Brain pericyte (primary cell): ENCODE measurements at places on chromosomes 7 and 10.

DNA sequence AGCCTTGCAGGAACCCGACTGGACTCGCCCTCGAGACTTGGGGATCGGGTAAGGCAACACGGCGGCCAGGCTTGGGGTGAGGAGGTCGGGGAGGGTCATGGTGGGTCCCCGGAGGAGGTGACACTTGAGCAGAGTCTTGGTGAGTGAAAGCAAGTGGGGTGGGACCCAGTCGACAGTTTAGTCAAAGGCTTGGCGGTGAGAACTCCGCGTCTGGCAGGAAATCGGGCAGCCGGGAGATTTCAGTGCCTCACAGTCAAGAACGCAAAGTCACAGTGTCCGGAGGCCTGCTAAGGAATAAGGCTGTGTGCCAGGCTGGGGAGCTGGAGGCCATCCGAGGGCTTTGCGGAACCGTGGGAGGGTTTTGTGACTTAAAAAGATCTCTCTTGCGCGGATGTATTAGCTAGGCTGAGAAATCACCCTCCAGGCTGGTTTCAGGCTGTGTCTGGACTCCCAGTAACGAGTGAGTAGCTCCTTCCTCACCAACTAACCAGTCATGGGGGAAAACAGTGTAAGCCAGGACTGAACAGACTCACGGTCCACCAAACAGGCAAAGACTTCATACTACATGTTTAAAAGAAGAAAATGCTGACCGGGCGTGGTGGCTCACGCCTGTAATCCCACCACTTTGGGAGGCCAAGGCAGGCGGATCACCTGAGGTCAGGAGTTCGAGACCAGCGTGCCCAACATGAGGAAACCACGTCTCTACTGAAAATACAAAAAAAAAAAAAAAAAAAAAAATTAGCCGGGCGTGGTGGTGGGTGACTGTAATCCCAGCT lies 613 bp downstream of the AP5Z1 start:
- no peak for DNase-seq

DNA sequence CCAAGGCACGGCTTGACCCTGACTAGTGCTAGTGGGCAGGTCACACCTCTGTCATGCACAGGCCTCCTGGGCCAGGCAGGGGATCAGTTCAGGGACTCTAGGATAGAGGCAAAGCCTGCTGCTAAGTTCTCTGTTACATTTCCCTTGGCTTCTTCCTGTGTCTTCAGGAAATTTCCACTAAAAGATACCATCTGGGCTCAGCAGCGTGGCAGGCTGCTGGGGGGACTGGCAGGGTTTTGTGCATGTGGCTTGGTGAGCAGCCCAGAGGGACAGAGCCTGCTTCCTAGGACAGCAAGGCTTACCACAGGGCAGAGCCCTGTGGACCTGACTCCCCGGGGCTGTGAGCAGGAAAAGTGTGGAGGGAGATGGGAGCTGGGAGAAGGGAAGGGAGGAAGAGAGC lies 20.7 kb upstream of the ZNF32 start:
- no peak for DNase-seq

DNA sequence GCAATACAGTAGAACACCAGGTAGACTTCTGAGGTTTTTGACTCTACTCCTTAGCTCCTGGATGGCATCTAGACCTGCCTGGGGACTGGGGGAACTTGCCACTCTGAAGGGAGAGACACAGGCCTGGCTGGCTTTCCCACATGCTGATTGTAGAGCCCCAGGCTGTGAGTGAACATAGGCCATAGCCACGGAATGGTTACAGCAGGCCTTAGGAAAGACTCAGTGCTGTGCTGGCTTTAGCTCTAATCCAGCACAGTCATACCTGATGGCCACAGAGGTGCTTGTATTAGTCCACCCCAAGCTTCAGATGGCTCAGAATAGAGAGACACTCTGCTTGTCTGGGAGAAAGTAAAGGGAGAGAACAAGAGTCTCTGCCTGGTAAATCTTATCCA lies 35.0 kb upstream of the ARHGAP12 start:
- DNase-seq: no peak

DNA sequence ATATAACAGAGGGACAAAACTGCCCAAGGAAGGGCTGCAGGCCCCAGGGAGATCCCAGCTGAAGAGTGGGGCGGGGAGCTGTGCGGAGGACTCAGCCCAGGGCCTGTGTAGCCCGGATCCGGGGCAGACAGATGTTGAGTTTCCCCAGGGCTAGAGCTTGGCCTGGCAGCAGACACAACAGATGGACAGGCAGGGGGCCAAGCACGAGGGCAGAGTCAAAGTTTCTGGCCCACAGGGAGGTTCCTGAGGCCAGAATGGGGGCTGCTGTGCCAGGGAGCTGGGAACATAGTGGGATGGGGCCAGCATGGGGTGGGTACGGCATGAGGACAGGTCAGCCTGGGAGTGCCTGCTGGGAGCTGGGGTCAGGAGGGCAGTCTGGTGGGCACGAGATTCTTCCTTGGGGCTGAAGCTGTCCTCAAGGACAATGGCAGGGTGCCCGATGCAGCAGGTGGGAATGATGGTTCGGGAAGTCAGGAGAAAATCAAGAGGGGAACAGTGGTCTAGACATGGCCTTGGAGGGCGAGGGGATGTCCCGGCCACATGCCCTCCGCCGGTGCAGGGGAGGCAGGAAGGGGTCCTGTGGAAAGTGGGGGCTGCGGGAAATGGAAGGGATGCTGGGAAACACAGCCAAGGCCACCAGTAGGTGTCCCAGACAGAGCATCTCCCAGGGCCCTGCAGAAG lies 519.1 kb upstream of the FOXK1 start:
- DNase-seq: no peak

DNA sequence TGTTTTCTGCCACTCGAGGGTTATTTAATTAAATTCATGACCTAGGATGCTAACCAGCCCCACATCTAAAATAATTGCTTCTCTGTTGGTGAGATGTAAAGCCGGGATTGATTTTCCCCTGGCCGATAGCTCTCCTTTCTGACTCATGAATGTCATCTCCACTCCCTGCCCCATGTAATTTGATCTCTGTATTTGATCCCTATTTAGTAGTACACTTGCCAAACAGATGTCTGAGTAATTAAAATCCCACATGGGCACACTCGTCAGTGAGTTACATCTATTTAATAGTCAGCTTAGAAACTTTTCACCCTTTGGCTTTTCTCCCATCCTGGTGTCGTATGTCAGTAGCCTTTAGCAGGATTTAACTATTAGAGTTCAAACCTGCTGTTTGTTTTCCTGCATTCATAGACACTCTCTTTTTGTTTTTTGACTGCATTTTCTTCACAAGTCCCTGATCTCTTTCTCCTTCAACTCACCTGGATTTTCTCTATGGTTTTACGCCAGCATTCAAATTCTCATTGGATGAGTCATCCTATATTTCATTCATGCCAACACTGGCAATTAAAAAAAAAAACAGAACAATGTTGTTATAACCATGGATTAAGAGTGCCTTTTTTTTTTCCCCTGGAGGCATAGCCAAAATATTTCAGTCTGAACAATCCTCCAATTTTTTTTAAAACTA lies 82.7 kb downstream of the SPAG6 start:
- no peak for DNase-seq

DNA sequence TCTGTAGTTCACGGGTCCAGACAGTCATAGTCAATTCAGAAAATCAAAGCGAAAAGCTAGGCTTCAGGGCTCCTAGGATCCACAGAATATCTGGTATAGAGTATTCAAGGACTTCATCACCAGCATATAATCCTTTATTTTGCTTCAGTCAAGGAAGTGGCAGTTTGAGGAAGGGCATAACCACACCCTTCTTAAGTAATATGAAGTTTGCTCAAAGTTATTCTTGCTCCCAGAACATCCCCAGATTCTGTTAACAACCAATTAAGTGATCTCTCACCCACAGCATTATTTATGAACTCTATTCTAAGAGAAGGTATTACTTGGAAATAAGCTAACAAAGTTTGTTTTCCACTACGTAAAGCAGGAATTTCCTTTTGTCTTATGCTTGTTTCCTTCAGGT lies 13.2 kb downstream of the CWF19L1 start:
- no peak for DNase-seq

GRCh38 chr7:101937717-101938514 lies 120.5 kb downstream of the CUX1 start:
- DNase-seq: no peak

- no peak for DNase-seq
Measured at GRCh38 chr10:22791665-22792064, 77.3 kb upstream of the PIP4K2A start.

DNA sequence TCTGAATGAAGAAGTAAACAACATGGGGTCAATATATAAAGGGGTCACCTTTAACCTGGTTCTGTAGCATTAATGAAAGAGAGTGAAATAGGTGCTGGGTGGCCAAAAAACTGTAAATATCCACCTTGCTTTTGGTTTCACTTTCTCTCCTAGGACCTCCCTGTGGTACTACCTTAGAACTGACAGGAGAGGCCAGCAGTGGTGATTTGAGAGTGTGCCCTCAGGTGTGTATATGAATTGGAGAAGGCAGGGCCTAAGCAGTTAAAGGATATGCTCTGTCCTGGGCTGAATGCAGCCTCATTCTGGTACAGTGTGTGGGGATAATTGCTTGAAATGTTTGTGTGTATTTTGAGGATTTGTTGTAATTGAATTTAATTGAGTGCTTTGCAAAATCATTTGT lies 62.0 kb downstream of the BBS9 start:
- no peak for DNase-seq

- DNase-seq: no peak
Measured at GRCh38 chr7:42548816-42549611, 312.0 kb upstream of the GLI3 start.

- no peak for DNase-seq
Measured at GRCh38 chr10:28915989-28916588, 238.8 kb downstream of the BAMBI start.

DNA sequence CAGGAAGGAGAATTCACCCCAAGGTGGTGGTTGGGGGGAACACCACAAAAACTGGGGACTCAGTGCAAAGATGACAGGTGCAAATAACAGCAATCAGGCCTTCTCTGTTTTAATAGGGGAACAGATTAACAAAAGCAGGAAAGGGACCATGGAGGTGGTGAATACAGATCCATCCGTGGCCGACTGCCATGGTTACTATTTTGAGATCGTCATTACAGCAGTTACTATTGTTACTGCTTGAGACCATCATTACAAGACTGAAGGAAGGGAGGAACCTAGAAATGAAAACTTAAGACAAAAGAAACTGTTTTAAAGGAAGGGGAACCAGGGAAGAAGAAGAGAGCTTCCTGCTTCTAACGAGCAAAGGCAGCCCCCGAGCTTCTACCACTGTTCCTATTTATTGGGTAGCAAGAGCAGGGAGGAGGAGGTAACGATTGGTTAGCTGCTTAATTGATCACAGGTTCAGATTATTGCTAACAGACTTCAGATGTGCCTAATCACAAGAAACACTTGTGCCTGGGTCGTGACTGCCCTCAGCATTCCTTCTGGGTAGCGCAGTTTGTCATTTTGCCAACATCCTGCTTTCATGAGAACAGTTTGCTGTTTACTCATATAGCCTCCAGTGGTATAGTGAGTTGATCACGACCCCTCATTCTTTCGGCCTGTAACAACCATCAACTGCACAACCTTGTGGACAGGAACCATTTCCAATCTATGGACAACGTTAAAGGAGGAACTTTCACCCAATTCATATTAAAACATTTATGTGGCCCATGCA lies 216.3 kb downstream of the CHCHD3 start:
- no peak for DNase-seq

GRCh38 chr7:98555403-98555802 lies 61.7 kb upstream of the NPTX2 start:
- no peak for DNase-seq

DNA sequence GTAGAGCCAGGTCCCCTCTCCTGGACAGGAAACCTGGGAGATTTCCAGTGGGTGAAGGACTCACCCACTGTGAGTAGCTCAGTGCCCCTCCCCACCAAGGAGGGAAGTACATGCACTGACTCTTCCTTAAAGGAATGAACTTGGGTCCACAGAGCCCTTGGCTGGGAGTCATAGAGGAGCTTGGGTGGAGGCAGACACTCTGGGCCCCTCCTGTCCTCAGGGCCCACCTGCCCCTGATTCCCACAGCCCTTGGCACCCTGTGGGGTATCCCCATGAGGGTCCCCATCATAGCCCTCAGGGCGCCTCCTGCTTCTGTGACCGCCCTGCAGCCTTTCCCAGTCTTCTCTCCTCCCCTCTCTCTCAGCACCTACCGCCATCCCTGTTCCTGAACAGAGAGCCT lies 3.7 kb downstream of the EN2 start:
- no peak for DNase-seq

DNA sequence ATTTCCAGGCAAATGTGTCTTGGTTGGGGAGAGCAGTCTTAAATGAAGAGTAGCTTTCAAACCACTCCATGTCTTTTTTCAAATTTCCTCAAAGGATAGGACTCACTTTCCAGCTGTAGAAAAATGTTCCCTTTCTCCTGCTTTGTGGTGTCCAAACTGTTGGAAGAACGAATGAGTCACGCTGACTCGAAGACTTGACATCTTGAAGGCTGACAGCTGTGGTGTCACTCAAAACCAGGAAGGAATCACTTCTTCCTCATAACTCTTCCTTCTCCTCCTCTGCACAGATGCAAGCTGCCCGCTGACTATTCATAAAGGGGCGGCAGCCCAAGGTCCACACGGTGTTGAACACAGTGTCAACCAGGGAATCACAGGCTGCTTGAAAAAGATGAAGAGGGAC lies 19.2 kb downstream of the PLA2G12B start:
- DNase-seq: no peak

DNA sequence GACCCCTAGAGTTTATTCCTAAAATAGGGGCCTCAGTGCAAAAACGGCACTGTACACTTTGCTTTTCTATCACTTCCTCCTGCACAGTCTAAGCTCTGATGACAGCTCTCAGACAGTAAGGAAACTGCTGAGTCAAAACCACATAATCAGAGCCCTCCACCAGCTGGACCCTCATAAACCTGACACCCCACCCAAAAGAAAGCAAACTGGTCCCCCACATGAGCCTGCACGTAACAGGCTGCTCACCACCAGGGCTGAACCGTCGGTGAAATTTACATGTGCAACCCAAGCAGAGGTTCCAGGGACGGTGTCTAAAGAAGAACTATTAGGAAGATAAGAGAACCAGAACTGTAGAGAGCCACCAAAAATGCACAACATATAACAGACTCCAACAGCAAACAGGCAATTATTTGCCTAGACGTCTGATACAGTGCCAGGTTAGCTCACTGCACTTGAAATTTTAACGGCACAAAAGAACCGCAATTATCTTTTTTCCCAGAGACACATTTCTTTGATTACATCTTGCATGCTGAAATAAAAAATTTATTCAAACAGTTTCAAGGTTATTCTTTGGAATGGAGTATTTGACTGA lies 19.6 kb downstream of the SGMS1 start:
- no peak for DNase-seq

- DNase-seq: no peak
Measured at GRCh38 chr10:13820119-13820963, 233.6 kb downstream of the PRPF18 start.

GRCh38 chr10:102744374-102745051 lies 765 bp downstream of the WBP1L start:
- no peak for DNase-seq

- DNase-seq: no peak
Measured at GRCh38 chr10:126058507-126058906, 162.1 kb downstream of the FANK1 start.
